ENCODE measurements at places on chromosomes 3 and 15.

GRCh38 chr3:129576514-129577352 is 29.7 kb downstream of the PLXND1 start:
- no peak for DNase-seq

- DNase-seq: no peak
These were observed 37.9 kb downstream of the PARP15 start for GRCh38 chr3:122615303-122615702.

- DNase-seq: no peak
These were observed 281.8 kb upstream of the ARRDC4 start for GRCh38 chr15:97678656-97679055.

DNA sequence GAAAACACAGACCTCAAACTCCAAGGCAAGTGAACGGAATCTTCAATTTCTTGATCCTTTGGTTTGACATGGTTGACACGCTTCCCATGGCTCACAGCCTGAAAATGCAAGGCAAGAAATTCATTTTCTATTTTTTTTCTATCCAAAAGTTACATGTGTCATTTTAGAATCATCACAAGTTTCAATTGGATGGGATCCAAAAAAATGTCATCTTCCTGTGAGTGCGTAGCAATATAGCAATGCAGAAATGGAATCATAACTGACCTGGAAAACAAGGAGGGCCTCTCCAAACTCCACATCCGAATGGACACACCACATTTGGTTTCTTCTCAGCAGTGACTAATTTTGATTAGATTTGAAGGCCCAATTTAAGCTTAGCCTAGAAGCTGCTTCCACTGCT is 175.8 kb upstream of the ATP11B start:
- no peak for DNase-seq

- DNase-seq: no peak
These were observed 42.3 kb downstream of the TM4SF18 start for GRCh38 chr3:149291178-149291577.

Measured in GM04504 (cell line).